ENCODE measurements at places on chromosomes 6 and 20.

GRCh38 chr6:163457637-163458561 is 43.4 kb downstream of the QKI start:
- no peak for DNase-seq

- DNase-seq: no peak
These were observed 9.8 kb downstream of the FOXS1 start for GRCh38 chr20:31835554-31835953.

DNA sequence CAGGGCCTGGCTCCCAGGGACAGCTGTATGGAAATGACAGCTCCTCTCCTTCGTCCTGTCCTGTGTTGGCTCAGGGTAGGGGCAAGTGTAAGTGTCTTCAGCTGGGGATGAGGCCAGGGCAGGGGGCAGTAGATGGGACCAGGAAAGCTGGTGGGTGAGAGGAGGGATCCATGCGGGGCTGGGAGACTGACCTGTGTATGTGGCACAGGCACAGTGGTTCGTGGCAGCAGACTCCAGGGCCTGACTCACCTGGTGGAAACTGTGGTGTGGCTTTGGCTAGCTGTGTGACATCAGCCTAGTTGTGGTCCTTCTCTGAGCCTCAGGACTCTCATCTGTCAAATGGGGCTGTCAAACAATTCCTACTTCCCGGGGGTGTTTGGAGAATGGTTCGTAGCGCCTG is 13.7 kb upstream of the SCRT2 start:
- DNase-seq: no peak

GRCh38 chr20:60272790-60273189 is 314.6 kb downstream of the CDH26 start:
- DNase-seq: no peak

DNA sequence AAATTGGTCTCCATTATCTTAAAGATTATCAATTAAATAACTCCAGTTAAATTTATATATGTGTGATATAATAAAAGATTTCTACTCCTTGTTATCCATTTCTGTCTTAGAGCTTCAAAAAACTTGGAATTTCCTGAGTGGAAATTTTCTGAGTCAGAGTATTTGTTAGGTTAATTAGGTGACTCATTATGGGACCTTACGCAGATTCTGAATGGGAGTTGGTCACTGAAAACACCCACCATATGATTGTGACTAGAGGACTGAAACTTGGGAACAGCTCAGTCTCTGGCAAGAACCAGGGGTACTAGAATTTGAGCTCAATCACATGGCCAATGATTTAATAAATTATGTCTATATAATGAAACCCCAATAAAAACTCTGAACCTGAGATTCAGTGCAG is 125.4 kb upstream of the HMGCLL1 start:
- DNase-seq: no peak

DNA sequence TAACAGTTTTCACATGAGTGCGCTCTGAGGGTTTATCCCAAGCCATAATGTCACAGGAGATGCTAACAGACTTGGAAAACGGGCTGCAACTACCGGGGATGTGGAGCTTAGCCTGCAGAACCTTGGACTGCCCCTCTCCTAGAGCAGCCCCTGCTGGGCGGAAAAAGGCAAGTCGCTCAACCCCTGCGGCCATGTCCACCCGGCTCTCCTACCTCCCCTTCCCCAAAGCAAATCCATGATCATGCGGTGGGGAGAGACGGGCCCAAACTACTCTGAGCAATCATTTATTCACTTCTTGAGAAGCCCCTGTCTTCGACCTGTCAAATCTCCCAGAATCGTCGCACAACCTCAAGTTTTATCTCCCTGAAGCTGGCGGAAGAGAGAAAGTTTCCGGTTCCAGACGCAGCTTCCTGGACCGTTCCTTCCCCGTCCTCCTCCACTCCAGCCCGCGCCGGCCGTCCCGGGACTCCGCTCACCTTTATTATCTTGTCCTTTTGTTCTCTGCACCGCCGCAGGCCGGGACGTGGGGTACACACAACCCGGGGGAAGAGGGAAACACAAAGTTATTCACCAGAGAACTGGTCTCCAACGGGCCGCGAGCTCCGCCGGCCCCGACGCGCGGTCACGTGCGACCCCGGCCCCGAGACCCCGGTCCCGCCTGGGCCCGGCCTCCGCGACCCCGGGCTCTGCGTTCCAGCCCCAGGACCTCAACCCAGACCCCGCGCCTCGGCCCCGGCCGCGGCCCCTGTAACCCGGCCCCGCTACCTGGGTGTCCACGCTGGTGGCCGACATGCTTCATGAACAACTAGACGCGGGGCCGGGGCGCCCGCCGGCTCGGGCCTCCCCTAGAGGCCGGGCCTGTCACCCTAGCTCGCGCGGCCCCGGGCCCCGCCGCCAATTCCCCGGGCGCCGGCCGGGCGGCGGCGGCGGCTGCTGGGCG is 560 bp downstream of the YTHDF1 start:
- no peak for DNase-seq

DNA sequence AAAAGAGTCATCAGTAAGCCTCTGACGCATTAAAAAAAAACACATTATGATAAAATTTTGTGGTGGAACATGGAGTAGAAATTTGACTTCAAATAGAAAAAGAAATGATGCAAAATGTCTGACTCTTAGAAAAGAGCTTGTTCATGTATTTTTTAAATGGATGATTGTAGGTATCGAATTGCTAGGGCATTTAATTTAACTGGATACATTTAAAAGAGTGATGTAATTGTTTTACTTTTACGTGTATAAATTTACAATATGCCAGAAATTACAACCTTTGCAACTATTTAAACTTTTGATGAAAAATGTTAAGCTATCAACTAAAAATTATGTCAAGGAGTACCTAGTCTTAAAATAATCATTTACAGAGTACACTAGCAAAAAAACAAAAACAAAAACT is 4.5 kb upstream of the SDC4 start:
- DNase-seq: no peak

DNA sequence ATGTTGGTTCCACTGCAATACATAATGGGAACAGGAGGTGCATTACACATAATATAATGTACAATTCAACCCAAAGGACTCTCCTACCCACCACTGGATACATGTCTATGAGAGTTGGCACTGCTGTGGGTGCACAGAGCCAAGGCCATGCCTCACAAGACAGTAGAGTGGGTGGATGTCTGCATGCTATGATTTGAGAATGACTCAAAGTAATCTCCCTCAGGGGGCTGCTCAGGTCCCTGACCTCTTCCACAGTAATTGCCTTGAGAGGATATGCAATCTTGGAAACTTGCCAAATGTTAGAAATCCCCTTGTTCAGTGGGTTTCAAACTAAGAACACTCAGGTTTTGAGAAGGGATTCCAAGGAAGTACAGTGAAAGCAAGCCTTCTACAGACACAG is 79.0 kb downstream of the ANKEF1 start:
- no peak for DNase-seq

DNA sequence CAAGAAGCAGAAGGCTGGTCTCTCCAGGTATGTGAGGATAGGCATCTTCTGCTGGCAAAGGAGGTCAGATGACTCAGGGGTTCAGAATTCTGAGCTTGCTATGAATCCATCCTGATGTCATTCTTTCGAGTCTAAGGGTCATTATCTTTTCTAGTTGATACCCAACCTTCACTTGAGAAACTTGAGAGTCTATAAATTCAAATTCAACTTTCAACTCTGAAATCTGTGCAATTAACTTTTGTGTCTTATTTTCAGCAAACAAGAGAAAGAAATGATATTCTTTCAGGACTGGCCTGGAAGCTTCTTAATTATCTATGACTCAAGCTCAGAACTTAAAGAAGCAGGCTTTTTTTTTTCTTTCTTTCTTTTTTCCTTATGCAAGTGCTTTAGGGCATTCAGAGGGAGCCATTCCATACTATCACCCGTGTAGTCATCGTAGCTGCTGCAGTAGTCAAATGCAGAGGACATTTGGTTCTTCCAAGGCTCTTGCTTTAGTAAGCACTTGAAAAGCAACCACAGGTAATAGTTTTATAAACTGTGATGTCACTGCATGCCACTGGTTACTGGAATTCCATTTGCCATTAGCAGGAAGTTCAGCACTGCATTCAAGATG is 93.0 kb downstream of the ADTRP start:
- DNase-seq: no peak

DNA sequence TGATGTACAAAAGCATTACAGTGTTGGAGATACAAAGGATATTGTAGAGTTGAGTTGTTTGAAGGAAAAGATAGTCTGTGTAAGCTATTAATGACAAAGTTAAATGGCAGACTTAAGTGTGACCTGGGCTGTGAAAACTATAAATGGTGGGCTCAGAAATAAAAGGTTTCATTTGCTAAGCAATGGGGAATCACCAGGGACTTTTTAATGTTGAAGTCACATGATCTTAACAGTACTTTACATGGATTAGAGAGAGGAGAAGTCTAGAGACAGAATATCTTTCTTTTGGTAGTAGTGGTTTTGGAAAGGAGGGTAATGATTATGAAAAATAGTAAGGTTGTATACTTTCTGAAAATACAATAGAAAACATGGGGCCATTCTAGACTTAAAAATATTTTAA is 67.1 kb downstream of the SCAF8 start:
- DNase-seq: no peak

DNA sequence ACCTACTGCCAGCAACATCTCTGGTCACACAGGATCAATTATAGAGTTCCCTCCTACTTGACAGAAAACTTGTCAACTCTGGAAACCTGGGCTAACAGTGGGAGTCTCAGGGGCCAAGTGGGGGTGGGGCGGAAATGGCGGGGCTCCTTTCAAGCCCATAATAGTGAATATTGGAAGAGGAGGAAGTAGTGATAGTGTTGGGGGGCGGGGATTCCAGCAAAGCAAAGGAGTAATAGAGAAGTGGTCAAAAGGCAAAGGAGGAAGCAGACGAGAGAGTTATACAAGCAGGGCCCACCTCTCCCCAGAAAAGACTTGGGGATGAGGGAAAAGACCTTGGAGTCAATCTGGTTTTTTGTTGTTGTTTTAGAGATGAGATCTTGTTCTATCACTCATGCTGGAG is 2.1 kb downstream of the DEF6 start:
- DNase-seq: no peak

DNA sequence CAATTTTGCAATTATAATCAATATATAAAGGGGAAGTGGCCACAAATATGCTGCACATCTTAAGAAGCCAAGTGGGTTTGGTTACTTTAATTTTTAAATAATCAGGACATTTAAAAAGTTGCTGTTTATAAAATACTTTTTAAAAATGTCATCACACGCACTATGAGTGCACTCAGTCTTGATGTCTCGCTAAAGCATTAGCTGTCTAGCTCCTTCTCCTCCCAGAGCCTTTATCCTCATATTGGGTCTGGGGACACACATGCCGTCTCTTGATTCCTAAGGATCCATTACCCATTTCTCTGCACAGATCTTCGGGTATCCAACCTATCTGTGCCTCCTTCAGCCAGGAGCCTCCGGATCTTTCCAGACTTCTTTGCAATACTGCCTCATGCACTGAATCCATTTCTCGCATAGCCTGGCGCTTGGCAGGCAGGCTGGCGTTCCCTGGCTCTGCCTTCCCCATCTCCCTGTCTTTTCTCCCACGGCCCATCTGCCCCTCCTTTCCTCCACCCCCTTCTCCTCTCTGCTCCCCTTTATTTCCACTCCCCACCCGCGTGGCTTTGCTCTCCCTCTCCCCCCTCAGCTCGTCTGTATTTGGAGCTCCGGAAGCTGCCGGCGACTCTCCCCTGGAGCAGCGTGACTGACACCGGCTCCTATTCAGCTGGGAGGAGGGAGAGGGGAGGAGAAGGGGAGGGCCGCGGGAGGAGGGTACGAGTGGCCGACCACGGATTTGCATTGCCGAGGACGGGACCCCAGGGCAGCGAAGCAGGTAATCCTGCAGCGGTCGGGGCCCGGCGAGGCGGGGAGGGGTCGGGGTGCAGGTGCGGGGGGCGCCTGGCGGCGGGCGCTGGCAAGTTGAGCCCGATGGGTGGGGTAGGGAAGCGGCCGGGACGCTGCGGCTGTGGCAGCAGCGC is at the start of gene CAP2:
Gene CAP2 (plus strand): TSS at position 618 of the 914 bp plus-strand sequence. CDS start 27,961 bp downstream, outside the sequence.
- DNase-seq: no peak

DNA sequence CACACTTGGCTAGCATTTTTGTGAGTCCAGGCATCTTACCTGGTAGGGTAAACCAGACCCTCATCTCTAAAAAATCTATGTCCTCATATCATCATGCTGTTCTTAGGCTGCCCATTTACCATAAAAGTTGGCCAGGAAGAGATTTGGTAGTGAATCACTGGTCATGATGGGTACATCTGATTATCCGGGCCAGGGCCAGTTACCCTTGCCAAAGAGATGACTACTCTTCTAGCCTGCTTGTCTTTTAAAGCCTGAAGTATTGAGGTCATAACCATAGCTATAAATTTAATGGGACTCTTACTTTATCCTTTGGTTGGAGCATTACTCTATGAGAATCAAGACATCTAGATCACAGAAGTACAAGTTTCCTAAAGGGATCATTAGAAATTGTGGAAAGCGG is 276.8 kb downstream of the TENT5A start:
- no peak for DNase-seq

DNA sequence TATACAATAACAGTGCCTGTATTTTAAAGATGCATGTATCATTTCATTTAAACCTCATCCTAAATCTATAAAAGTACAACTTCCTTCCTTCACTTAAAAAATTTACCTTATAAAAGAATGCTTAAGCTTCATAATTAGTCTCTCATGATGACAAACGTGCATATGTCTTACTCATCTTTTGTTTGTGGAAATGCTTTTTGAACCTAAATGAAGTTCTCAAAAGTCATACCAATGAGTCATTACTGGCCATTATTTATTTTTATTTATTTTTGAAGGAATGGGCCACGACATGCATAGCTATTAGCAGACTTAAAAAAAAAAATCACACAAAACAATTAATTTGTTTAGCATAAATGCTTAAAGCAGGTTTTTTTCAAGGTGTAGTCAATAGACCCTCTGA is 3.7 kb downstream of the TFB1M start:
- no peak for DNase-seq

DNA sequence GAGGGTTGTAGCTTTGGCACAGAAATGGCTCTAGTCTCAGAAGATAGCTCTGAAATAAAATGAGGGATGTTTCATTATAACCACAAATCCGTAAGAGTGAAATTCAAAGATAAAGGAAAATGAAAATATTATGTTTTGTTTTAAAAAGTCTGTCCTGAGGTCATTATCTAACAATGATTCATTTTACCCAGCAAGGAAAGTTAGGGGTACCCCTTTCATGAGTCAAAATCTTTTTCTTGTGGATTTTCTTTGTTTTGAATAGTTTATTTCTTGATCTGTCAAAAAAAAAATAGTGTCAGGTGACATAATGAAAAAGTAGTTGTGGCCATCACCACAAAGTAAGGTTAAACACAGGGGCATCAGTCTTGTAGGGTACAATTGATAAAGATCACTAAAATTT is 59.7 kb upstream of the MYB start:
- no peak for DNase-seq

DNA sequence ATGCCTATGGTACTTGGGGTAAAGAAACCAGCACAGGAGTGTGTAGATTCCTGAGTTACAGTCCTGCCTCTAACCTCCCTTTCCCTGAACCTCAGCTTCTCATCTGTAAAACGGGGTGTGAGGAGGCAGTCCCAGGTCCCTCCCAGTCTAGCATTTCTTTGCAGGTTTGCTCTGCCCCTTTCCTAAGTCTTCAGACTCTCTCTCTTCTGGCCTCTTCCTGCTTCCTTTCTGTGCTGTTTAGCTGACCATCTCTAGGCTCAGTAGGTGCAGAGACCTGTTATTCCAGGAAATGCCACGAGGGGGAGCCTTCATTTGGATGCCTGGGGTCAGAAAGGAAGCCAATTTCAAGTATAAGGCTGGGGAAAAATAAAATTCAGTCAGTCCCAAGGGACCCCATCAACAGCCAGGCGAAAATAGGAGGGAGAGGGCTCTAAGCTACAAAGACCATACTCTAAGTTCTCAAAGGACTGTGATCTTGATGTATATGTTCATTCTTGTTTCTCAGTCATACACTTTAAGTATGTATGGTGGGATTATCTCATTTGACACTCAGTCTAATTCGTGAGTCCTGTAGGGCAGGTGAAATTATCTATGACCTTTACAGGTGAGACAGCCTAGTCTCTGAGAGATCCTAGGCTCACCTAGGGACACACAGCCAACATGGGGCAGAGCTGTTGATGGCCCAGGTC is 89.1 kb downstream of the NCR2 start:
- peak; percentile 79 for DNase-seq

All from stimulated activated CD8-positive, alpha-beta memory T cell treated with anti-CD3 and anti-CD28 coated beads, Interleukin-15, amount 100 ng/mL, for 1 hour (primary cell).